ENCODE measurements at places on chromosomes 11 and 22.
A peak's percentile ranks its signal among the peaks of the same experiment; 100 is the strongest.

DNA sequence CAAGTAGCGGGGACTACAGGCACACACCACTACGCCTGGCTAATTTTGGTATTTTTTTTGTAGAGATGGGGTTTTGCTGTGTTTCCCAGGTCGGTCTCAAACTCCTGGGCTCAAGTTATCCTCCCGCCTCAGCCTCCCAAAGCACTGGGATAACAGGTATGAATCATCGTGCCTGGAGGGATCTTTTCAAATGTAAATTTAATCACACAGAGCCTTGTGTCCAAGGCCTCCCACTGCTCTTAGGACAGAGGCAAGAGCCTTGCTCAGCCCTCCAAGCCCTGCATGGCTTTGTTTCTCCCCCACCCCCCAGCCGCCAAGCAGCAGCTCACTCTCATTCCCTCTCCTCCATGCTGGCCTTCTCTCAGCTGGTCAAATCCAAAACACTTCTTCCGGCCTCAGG, 75.3 kb upstream of the CREB3L1 start:
- no peak for DNase-seq

DNA sequence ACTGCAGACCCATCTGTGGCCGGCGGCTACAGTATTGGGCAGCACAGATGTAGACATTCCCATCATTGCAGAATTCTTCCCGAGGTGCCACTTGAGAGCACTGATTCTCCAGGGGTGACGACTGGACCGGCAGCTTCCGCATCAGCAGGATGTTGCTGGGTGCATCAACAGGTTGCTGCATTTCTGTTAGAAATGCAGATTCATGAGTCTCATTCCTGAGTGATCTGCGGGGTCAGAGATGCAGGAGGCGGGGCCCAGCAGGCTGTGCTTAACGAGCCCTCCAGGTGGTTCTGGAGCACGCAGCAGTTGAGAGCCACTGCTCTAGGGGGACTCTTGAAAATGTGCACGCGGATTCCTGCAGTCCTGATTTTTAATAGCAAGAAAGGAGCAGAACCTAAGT, 321.8 kb downstream of the TBC1D22A start:
- no peak for DNase-seq

DNA sequence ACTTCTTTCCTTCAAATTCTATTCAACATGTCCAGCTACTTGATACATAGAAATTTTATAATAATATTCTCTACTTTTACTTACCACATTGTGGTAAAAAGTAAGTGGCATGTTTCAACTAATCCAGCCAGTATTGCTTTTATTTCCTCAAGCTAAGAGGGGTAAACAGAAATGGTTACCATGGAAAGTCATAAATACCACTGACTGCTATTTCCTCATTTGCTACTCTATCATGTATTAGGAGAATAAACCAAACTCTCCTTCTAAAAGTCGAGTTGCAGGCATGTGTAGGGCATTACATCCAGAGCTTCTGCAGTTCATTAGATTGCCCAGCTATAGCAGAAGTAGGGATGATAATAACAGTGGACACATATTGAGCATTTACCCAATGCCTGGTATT, 208.4 kb downstream of the MAML2 start:
- DNase-seq, result no peak

DNA sequence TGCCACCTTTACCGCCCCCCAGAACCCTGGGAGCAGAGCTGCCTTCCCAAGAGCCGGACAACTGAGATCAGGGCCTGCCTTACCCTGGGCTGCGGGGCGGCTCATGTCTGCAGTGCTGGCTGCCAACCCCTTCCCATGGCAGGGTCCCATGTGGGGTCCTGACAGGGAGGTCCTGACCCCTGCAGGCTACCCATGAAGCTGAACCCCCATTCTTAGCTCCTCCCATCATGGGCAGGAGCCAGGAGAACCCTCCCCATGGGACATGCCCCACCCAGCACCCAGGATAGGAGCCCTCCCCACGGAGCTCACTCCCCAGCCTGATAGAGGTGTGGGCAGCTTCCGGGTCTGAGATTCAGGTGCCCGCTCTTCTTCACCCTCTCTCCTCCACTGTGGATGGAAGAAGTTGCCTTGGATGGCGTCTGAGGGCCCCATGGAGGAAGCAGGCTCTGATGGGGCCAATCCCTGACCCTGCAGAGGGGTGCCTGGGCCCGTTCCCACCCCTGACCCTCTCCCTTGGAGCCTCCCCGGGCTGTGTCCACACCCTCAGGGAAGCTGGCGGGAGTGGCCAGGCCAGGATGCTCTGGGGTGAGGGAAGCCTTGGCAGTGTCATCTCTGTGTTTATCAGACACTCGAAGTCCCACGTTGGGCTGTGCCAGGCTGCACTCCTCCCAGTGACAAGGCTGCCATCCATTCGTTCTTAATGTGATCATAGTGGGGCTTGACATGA, 1508.2 kb downstream of the BRD1 start:
- DNase-seq, result no peak

DNA sequence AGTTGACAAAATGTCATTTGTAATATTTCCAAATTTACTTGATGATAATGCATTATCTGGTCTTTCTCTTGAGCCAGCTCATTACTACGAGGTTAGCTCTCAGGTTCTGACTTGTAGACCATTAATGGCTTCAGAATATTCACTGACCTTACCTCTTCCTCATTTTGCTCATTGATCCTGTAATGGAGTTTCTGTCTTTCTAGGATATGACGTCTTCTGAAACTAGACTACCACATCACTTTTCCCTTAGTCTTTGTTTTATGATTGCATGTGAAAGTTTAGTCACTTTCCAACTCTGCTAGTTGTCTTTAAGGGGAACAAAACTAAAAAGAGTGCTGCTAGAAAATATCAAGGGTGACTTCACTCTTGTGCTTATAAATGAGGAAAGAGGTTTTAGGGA, 697.6 kb downstream of the JRKL start:
- no peak for DNase-seq

- DNase-seq, result no peak
These were observed 55.3 kb downstream of the CACNA1I start for GRCh38 chr22:39625569-39626537.

DNA sequence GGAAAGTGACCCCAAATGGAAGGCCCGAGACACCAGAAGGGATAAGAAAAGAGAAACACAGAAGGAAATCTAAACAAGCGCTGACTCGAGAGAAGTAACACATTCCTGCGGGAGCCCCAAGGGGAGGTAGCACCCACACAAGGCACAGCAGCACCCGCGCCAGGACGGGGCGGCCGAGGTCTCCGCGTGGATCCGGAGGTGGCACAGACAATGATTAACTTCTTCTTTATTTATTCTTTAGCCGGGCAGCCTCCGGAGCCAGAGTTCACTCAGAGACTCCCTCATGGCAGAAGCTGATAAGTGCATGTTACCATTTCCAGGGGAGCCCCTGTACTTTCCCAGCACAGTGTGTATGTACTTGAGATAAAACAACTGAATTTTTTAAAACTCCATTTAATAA, 5.1 kb downstream of the TOLLIP start:
- no peak for DNase-seq

DNA sequence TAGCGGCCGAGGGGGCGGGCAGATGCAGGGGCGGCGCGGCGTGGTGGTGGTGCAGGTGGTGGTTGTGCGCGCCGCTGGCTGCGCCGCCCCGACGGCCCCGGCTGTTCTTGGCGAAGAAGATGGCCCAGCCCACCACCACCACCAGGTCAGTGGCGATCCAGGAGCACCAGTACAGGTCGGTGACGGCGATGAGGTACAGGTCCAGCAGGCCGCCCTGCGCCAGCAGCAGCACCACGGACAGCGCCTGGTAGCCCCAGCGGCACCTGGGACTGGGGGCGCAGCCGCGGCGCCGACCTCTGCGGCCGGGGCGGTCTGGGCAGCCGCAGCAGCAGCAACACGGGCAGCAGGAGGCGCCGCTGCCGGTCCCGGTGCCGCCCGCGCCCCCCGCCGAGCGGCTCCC, 879 bp downstream of the TMEM121B start:
- DNase-seq, result no peak

- no peak for DNase-seq
These were observed 429.0 kb downstream of the SOX6 start for GRCh38 chr11:15927196-15927863.

- DNase-seq, result no peak
These were observed 55.9 kb downstream of the PPP6R2 start for GRCh38 chr22:50398831-50399648.

- no peak for DNase-seq
These were observed 12.5 kb downstream of the MIF start for GRCh38 chr22:23906641-23907040.

GRCh38 chr11:99068832-99069231, 48.1 kb downstream of the CNTN5 start:
- no peak for DNase-seq

DNA sequence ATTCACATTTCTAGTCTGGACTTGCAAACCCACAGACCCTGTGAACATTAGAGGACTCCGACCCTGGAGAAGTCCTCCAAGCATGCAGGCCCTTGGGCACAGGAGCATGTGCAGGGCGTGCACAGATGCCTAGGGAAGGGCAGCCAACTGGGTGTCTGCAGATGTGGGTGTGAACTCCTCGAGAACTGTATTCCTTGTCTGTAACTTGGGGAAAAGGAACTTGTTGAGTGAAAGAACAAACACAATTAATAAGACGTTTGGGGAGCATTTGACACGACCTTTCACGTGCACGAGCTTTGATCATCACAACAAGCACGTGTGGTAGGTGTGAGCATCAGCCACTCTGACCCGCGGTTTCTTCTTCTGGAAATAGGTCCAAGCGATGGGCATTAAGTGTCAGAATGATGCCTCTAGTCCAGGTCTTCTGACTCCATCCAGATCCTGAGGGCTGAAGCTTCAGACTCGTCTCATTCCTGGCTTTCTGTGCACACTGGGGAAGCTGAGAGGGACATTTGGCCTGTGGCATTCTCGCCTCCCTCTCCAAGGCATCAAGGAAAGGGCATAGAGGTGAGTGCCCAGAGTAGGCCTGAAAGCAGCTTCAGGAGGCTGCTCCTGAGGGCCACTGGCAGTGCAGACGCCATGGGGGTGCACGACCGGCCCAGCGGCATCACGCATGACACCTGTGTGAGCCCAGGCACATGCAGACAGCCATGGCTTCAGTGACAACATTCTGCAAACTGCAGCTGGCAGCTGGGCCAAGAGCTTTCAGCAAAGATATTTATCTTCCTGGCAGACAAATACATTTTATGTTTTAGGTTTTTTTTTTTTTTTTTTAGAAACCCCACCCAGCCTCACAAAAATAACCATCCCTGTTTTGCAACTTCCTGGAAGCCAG, 32.5 kb downstream of the ALX4 start:
- no peak for DNase-seq

DNA sequence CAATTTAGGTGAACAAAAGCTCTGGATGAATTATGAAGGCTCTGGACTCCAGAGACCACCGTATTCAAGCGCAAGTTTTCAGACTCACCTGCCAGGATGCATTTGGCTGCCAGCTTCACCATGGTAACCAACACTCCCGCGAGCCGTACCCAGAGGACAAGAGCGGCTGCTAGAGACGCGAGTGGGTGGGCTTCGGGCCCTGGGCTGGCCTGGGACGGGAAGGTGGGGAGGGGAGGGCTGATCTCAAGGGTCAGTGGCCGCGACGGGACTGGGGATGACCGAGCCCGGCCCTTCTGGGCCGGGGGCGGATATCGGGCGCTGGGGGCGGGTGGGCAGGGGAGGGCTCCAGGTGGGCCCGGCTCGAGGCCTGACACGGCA, 344 bp downstream of the IFT27 start:
- peak; percentile 15 for DNase-seq

- no peak for DNase-seq
These were observed 882 bp downstream of the CYB5R2 start for GRCh38 chr11:7672276-7672959.

GRCh38 chr22:50293441-50294318, 13.8 kb downstream of the PLXNB2 start:
- DNase-seq, result no peak

- no peak for DNase-seq
These were observed 2.7 kb downstream of the CSRP3 start for GRCh38 chr11:19199048-19199447.

DNA sequence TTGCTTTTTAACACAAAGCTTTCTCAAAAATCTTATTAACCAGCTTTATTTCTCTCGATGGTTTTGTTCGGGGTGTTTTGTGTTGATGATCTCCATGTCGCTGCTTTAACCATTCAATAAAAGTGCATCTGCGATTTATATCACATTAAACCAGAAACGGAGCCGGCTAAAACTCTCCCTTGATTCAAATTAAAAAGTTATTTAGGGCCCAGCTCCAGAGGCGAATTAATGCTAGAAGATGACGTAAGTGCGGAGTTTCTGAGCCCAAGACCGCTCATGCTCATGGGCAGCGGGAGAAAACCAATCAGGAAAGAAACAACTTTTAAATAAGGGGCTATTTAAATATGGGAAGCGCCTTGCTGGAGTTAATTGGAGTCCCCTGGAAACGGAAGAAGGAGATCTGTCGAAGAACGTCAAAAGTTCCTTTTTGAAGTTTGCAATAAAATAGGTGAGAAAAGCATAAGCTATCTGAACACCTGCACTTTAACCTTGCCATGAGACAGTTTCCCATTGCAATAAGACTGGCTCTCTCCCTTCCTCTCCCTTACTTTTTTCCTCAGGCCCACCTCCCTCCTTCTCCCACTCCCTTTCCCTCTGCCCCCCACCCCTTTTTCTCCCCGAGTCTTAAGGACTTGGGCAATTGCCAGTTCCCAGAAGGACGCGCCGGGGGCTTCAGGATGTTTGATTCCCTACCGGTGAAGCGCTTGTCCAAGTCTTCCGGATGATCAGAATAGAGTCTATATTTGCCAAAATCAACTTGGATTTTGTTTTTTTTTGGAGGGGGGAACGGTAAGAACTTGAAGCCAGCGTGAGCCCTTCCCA, 1.9 kb upstream of the DBX1 start:
- no peak for DNase-seq

DNA sequence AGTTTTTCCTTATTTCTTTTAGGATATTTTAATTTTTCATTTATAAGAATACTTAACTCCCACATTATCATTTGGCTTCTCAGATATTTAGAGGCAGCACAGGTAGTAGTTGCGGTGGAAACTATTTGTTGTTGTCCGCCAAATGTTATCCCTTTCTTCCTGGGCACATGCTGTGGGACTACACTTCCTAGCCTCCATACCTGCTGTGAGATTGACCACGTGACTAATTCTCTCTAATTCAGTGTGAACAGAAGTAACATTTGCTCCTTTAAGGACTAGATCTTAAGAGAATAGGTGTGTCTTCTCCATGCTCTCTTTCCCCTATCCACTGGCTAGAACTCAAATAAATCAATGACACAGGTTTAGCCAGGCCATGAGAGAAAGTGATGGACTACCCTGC, 136.5 kb downstream of the ATG16L2 start:
- no peak for DNase-seq

DNA sequence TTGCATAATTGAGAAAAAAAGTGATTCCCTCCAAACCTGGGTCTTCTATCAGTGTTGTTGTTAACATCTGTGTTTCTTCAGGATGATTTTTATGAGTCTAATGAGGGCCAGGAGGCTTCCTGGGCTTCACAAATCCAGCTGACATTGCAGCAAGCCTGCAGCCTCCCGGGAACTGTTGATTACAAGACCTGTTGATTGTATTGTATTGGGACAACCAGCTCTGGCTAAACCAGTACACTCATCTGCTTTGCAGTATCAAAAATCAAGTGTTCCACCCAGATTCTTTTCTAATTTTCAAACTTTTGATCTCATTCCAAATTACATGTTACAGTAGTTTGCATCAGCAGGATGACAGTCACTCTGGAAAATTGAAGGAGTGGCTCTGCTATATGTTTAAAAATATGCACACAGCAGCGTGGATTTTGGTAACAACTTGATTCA, 16.1 kb upstream of the PRSS23 start:
- no peak for DNase-seq

All from activated T-cell treated with anti-CD3 and anti-CD28 coated beads for 4 hours (primary cell).